ENCODE measurements at places on chromosomes 6 and 20.

DNA sequence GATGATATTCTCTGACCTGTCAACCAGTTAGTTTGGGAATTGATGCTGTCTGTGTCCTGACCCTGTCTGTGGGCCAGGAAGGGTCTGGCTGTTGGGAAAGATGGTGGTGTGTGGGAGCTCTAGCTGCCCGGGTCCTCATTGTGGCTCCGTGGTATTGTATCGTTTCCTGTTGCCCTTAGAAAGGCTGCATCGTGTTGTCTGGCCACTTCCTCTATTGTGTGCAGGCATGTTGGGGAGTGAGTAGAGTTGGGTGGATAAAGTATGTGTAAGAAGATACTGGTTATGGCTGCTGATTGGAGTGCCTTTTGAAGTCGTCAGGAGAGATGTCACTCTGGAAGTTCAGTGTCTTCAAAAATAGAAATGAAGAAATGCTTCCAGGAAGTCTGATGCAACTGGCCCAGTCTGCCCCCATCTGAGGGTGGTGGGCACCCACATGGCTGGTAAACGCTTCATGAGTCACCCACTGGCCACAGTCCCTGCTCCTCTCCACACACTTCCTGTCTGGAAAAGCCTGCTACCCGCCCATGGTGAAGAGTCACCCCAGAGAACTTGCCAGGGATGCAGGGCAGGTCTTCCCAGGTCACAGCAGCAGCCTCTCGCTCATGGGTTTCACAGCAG is 27.9 kb downstream of the PPARD start:
- DNase-seq = peak; percentile 99

DNA sequence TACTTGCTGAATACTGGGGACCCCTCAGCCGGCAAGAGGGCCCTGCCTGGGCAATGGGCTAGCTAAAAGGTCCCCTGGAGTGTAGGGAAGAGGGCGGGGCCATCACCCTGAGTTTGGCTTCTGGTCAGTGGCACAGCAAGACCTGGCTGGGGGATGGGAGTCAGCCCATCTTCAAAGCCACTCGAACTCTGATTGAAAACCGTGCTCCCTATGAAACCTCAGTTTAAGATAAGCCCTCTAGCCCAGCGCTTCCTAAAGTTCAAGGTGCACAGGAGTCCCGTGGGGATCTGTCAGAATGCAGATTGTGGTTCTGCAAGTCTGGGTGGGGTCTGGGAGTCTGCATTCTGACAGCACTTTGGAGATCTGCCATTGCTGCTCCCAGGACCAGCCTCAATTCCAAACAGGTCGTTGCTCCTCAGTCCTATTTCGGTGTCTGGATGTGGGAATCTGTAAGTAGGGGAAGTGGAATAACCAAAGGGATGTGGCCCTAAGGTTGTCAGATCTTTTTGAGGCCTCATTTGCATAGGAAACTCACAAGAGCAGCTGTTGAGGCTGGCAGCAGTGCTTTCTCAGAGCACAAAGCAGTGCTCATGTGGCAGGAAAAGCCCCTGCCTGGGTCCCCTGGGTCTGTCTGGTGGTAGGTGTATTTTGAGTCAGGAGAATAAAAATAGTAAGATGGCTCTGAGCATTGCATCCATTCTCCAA is 85.3 kb upstream of the SCP2D1 start:
- no peak for DNase-seq

DNA sequence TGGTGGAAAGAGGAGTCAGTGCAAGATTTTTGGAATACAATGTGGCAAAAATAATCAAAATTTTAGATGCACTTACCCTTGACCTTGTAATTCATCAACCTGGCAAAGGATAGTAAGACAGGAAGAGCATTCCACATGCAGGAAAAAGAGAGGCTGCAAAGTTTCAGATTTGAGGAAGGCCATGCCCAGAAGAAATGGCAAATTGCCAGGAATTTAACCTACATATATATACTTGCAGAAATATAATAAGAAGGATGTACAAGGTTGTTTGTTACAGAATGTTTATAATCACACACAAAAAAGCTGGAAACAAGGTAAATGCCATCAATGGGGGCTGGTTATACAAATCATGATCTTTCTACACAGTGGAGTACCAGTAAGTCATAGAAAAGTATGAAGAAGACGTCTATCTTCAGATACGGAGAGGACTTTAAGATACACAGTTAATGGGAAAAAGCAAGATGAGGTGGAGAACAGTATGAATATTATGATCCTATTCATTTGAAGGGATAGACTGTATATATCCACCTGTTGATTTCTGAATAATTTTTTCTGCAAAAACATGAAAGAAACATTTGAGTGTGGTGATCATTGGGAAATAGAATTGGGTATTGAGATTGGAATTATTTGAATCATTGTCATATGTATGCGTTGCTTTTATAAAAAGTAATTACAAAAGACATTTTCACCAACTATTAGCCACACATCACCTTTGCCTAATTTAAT is 253.8 kb downstream of the TBC1D7 start:
- no peak for DNase-seq

GRCh38 chr20:16661756-16662155 is 68.1 kb upstream of the SNRPB2 start:
- no peak for DNase-seq

DNA sequence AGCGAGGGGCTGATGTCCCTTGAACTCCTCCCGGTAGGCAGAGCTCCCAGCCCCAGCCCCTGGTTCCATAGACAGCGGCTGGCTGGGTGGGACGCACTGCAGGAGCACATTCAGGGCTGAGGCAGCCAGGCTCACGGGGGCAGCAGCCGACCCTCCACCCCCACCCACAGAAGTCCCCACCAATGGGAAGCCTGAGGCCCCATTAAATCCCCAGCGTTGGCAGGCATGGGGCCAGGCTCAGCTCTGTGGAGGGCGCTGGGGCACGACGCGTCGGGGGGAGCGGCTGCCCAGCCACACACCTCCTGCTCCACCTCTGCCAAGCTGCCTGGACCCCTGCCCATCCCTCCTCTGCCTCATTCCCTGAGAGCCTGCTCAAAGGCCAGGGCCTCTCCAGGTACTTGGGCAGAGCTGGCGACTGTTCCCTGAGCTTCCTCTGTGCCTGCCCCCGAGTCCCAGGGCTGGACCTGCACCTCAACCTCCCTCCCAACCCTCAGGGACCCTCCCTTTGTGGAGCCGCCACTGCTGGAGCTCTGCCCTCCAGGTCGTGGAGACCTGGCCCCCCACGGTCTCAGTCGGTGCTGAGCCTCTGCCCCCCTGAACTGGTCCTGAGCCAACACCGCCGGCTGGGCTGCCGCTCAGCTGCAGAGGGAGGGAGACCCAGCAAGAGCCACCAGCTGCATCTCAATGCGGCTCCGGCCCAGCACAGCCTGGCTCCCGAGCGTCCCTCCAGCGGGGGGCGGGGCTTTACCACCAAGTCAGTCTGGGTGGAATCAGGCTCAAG is 9.1 kb downstream of the CHRNA4 start:
- no peak for DNase-seq

GRCh38 chr6:32905078-32905477 is 35.8 kb downstream of the HLA-DMB start:
- DNase-seq = no peak

- DNase-seq = peak; percentile 70
Measured at GRCh38 chr6:105591053-105591452, 188.2 kb upstream of the PREP start.
